ENCODE measurements at places on chromosomes 2 and 18. TPM values are rescaled to one million over a fixed set of nuclear protein-coding genes. Genes with fewer than 3 reads are reported as not detected.

The PSMA8 gene
- not detected for total RNA-seq

DNA sequence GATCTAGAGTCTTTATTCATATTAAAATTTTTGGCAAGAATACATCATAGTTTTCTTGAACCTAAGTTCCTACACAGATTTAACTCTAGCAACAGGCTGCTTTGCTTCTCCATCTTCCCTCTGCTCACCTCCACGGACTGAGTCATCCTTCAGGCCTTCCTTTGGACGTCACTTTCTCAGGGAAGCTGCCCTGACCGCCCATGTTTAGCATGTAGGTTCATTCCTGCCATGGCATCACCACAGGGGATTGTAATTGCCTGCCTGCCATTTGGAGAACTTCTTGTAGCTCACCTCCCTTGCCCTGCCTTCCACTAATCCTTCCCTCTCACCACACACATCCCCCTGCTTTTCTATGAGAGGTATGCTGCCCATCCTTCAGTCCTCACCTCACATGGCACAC, 43.9 kb upstream of the B3GNT2 start:
- H3K27ac ChIP-seq: no peak overlapping the region
- H3K4me1 ChIP-seq: peaks cover 8% of the 10 kb centered on the region
- H3K36me3 ChIP-seq: no peaks in the 10 kb centered on the region

DNA sequence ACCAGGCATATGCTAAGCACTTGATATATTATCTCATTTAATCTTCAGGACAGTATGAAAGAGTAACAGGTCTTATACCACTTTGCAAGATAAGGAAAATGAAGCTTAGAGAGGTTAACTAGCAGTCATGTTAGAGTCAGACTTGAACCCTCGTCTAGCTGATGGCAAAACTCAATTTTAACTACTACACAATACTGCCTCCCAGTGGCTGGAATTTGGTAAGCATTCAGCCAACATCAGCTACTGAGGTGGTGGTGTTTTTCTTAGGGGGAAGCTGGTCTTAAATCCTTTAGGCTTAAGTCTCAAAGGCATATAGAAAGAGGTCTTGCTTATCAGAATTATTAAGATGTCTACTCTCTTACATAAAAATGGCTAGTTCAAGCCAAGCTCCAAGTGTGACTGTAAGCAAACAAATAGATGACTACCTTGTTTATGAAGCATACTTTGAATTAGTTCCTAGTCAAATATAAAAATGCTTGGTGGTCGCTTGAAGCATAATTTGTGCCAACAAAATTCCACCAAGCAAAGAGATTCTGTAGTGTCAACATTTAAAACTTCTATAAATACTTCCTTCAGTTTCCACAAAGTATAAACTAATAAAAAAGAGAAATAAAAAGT, 325.4 kb upstream of the FIGN start:
- H3K27me3 ChIP-seq: no peaks in the 10 kb centered on the region
- no peak for DNase-seq
- H3K4me1 ChIP-seq: no peaks in the 10 kb centered on the region
- H3K27ac ChIP-seq: no peak overlapping the region

DNA sequence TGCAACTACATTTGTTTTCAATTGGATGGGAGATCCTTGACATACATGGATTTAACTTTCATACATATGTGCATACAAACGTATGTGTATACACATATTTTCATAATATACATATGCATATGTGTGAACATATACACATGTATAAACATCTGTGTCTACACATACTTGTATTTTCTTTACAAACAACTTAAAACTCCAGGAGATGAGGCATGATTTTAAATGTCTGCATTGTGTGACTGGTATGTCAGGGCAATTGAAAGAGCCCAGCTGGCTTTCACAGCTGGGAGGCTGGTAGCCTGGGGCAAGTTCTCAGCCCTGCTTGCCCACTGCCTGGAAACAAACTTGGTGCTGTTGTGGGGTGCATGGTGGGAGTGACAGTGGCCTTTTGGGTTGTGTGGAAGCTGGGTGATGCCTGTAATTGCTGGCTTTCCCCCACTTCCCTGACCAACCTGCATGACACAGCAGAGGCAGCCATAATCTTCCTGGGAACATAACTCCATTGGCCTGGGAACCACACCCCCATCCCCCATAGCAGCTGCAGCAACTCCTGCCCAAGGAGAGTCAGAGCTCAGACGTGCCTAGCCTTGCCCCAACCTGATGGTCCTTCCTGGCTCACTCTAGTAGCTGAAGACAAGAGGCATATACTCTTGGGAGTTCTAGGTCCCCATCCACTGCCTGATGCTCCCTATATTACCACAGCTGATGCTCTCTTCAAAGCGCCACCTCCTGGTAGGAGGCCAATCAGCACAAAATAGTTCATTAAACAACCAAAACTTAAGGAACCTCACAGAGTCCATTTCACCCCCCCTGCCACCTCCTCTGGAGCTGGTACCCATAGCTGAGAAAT, 158.3 kb downstream of the CERS6 start:
- no peaks in the 10 kb centered on the region for H3K4me1 ChIP-seq
- H3K27me3 ChIP-seq: no peaks in the 10 kb centered on the region
- DNase-seq: no peak
- H3K27ac ChIP-seq: no peak overlapping the region

DNA sequence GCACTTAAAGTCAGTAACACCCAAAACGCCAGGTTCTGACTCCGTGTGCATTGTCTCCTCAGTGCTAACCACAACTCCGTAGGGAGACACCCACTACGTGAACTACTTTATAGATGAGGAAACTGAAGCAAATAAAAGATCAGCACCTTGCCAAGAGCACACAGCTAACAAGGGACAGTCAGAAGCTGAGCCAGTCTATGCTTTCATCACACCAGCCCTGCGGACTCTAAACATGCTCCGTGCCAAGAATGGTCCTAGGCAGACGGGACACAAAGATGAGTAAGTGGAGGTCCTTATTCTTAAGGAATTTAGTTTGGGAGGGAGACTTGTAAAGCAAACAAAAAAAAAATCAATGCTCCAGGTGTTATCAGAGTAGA, 9.6 kb downstream of the MBOAT2 start:
- DNase-seq: no peak
- no peaks in the 10 kb centered on the region for H3K27me3 ChIP-seq
- H3K36me3 ChIP-seq: no peaks in the 10 kb centered on the region
- H3K4me3 ChIP-seq: no peak overlapping the region

GRCh38 chr2:238019962-238020361, 40.8 kb upstream of the SCLY start:
- H3K4me3 ChIP-seq: no peak overlapping the region
- H3K27me3 ChIP-seq: no peaks in the 10 kb centered on the region
- H3K4me1 ChIP-seq: no peaks in the 10 kb centered on the region
- H3K27ac ChIP-seq: no peak overlapping the region
- H3K36me3 ChIP-seq: no peaks in the 10 kb centered on the region

The CASP8 gene
- 28.8 TPM for total RNA-seq

DNA sequence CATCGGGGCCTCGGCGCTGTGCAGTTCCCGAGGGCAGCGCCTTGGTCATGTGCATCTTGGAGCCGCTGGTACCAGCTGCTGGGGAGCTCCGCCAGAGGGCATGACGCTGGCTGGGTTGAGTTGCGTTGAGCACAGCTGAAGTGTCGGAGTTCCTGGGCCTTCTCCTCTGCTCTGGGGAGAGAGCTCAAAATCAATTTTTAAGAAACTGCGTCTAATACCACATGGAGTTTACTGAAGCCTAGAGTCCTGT, 48.7 kb downstream of the GREB1 start:
- no peaks in the 10 kb centered on the region for H3K36me3 ChIP-seq
- no peak overlapping the region for H3K4me3 ChIP-seq
- peaks cover 7% of the 10 kb centered on the region for H3K4me1 ChIP-seq

GRCh38 chr2:233499928-233500327, 66.7 kb downstream of the USP40 start:
- H3K27me3 ChIP-seq: no peaks in the 10 kb centered on the region
- no peak for DNase-seq
- H3K27ac ChIP-seq: no peak overlapping the region
- H3K4me1 ChIP-seq: no peaks in the 10 kb centered on the region

The SKOR2 gene
- not detected for total RNA-seq

GRCh38 chr2:1607971-1608688, 136.2 kb downstream of the PXDN start:
- DNase-seq: no peak
- H3K4me3 ChIP-seq: no peak overlapping the region
- H3K27me3 ChIP-seq: no peaks in the 10 kb centered on the region
- no peaks in the 10 kb centered on the region for H3K4me1 ChIP-seq
- H3K36me3 ChIP-seq: no peaks in the 10 kb centered on the region

The PHLPP1 gene
- total RNA-seq: 9.8 TPM

DNA sequence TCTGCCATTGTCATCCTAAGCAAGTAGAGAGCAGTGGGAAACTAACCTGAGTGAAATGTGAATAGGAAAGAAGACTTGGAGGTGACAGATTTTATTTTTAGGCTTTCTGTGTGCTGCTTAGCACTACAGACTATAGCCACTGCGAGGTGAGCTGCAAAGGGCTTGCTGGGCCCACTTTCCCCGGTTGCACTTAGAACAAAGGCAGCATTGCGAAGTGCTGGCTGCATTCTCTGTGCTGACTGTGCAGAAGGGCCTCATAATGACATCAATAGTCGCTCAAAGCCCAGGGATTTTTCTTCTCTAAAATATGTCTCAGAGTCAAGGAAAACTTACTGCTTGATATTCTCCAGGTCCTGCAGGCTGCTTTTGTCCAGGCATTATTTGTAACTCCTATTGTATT, 592.1 kb downstream of the TDRD15 start:
- no peaks in the 10 kb centered on the region for H3K36me3 ChIP-seq
- no peak overlapping the region for H3K27ac ChIP-seq
- no peak overlapping the region for H3K4me3 ChIP-seq

- no peaks in the 10 kb centered on the region for H3K36me3 ChIP-seq
- no peak overlapping the region for H3K4me3 ChIP-seq
- H3K27ac ChIP-seq: no peak overlapping the region
- no peaks in the 10 kb centered on the region for H3K27me3 ChIP-seq
- no peak for DNase-seq
Observed at GRCh38 chr18:56186319-56186718, 452.1 kb downstream of the TXNL1 start.

The LGALSL gene
- 16.5 TPM for total RNA-seq

GRCh38 chr2:33529771-33530481, 53.5 kb downstream of the RASGRP3 start:
- no peak overlapping the region for H3K4me3 ChIP-seq
- no peaks in the 10 kb centered on the region for H3K4me1 ChIP-seq
- H3K27ac ChIP-seq: no peak overlapping the region
- DNase-seq: no peak
- H3K27me3 ChIP-seq: no peaks in the 10 kb centered on the region

DNA sequence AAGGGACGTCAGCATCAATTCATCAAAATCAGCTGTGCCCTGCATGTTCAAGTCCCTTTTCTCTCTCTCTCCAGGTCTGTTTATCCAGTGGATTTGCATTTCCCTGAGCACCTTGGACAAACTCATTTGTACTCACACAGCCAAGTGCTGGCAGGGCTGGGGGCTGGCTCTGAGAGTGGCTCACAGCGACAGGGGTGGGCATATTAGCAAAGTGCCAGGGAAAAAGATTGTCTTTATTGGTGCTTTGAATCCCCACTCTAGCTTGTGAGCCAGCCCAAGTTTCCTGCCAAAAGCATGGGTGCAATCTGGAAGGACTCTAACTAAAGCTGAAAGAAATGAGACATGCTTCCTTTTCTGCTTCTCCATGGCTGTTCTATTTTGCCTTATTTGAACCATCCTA, 56.6 kb downstream of the ACOXL start:
- peaks cover 26% of the 10 kb centered on the region for H3K27me3 ChIP-seq
- H3K4me3 ChIP-seq: no peak overlapping the region
- H3K36me3 ChIP-seq: no peaks in the 10 kb centered on the region

DNA sequence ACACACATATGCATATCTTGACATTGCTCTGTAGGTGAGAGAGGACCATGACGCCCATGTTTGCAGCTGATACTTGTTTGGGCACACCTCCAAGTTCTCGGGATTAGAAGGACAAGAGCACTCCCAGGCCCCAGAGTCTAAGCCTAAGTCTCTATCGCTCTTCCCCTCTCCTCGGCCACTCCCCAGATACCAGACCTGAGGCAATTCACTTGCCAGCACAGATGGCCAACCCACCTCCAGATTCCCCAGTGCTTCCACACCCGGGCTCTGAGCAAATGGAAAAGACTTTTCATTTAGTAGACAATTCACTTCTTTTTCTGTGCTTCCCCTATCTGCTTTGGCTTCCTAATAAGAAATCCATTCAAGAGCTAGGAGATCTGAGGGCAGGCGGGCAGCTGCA, 32.9 kb downstream of the EHD3 start:
- H3K27me3 ChIP-seq: no peaks in the 10 kb centered on the region
- no peaks in the 10 kb centered on the region for H3K4me1 ChIP-seq
- H3K27ac ChIP-seq: no peak overlapping the region
- H3K4me3 ChIP-seq: no peak overlapping the region
- H3K36me3 ChIP-seq: no peaks in the 10 kb centered on the region

DNA sequence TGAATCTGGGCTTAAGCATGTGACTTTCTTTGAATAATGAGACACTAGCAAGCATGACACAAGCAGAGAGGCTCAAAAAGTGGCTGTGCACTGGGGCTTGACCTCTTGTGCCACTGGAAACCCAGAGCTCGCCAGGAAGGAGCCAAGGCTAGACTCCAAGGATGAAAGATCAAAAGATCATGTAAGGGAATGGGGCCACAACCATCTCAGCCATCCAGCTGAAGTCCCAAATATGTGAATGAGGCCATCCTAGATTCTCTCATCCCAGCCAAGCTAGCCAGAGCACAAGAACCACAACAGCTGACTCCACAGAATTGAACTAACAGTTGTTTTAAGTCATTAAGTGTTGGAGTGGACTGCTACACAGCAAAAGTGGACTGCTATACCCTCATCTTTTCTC, 288.1 kb downstream of the CCDC178 start:
- H3K4me3 ChIP-seq: no peak overlapping the region
- no peak for DNase-seq
- H3K27me3 ChIP-seq: no peaks in the 10 kb centered on the region
- no peak overlapping the region for H3K27ac ChIP-seq
- H3K36me3 ChIP-seq: no peaks in the 10 kb centered on the region

The RBKS gene
- total RNA-seq: 2.9 TPM

The CHRND gene
- not detected for total RNA-seq

- H3K27ac ChIP-seq: no peak overlapping the region
- DNase-seq: no peak
- no peaks in the 10 kb centered on the region for H3K4me1 ChIP-seq
- H3K36me3 ChIP-seq: no peaks in the 10 kb centered on the region
- no peaks in the 10 kb centered on the region for H3K27me3 ChIP-seq
- no peak overlapping the region for H3K4me3 ChIP-seq
Observed at GRCh38 chr2:5360081-5360480, 332.1 kb upstream of the SOX11 start.

- no peak for DNase-seq
- no peak overlapping the region for H3K4me3 ChIP-seq
- no peaks in the 10 kb centered on the region for H3K36me3 ChIP-seq
- no peaks in the 10 kb centered on the region for H3K27me3 ChIP-seq
- peaks cover 7% of the 10 kb centered on the region for H3K4me1 ChIP-seq
- no peak overlapping the region for H3K27ac ChIP-seq
Observed at GRCh38 chr2:240974771-240975572, 23.4 kb upstream of the SNED1 start.

Data from breast epithelium (tissue), 4 donors.